Daoy (cell line): ENCODE measurements at places on chromosomes 2 and 18. TPM values are rescaled to one million over a fixed set of nuclear protein-coding genes. Genes with fewer than 3 reads are reported as not detected.

- DNase-seq, result no peak
Observed at GRCh38 chr2:235011607-235011928, 59.8 kb downstream of the SH3BP4 start.

DNA sequence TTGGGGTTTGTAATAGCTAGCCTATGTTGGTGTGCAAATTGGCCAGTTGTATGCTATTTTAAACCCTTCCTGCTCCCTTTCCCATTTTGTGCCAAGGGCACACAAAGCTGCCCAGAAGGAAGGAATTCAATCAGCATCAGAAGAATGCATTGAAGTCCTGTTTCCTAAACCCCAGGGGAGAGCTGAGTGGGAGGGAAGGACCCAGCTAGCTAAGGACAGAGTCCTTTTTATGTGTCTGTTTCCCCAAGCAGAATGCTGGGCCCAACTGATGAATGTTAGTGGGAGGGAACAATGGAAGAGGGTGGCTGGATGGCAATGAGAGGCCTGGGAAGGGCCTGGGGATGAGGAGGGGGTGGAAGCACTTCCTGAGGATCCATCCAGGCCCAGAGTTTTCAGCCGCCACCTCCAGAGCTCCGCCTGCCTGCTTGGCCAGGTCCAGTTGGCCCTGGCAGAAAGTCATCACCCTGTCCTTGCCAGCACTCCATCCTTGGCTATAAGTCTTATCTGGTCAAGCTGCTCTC lies 32.7 kb downstream of the MEX3C start:
- no peak for DNase-seq

The SIGLEC15 gene
- 12.1 and 17.9 TPM in 2 replicates for total RNA-seq

GRCh38 chr2:158732573-158733429 lies 62.3 kb upstream of the DAPL1 start:
- no peak for DNase-seq

DNA sequence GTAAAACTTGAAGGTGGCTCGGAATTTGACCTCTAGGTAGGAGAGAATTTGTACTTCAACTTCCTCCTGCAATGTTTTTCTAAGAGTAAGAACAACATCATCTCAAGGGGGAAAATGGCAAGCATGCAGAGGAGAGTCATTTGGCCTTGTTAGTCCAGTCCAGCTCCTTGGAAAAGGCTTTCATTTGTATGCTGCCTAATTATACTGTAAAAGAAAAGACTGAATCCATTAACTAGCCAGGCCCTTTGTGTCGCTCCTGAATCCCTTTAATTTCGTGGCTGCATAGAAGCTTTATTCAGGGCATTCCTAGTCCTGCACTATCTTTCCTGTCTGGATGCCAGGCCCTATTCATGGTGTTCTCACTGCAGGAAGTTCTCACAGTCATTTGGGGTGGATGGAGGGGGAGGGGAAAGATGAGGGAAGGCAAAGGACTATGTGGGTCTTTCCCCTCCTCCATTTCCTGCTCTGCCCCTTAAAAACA lies 36.0 kb downstream of the PHLPP1 start:
- DNase-seq, result peak; percentile 42

- DNase-seq, result no peak
Observed at GRCh38 chr2:65937379-65938160, 497.4 kb upstream of the MEIS1 start.

The PRKAG3 gene
- not detected in 2 replicates for total RNA-seq

DNA sequence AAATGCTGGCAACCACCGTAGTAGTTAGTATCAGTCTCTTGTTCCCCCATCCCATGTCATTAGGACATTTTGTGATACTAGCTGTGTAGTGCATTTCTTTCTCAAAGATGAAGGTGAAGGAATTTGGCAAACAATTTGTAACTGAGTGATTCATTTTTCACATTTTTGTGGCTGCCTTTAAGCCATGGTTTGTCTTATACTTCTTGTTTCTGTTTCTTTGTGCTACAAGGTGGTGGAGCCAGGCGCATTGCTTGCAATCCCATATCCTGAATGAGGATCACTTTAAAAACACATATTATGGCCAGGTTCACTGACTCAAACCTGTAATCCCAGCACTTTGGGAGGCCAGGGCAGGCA lies 40.6 kb downstream of the GPD2 start:
- peak; percentile 52 for DNase-seq

DNA sequence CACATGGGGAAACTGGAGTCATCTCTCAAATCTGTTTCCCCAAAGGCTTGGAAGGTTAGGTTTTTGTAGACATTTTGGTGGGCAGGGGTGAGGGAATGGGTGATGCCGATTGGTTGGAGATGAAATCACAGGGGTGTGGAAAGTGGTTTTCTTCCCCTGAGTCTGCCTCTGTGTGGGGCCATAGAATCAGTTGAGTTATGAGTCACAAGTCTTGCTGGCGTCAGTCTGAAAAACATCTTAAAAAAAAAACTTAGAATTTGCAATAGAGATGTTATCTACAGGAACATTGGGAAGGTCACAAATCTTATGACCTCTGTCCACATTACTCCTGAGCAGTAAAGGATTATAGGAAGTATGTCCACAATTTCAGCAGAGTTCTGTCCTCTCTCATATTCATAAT lies 314.6 kb downstream of the CNTNAP5 start:
- DNase-seq, result no peak
